Activated effector memory CD4-positive, alpha-beta T cell treated with Interleukin-2 at 50 U/mL for 16 hours (primary cell): ENCODE measurements at places on chromosomes 11 and 22.

DNA sequence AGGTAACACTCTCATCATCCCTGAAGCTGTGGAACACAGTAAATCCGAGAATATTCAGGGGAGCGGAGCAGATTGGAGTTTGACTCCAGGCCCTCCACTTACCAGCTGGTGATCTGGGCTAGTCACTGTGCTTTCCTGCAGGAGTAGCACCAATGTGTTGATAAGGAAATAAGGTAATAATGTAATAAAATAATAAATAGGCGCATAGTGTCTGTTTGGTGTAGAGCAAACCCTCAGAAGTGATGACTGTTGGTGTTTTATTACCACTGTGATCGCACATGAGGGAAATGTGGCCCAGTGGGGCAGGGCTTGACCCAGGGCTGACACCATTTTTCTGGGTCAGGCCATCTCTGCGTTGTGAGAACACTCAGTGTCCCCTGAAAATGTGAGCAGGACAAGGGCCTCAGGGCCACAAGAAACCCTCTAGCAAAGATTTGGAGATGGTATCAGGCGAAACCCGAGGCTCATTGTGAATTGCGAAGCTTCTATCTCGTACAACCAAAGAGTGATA lies 563.9 kb upstream of the B3GAT1 start:
- DNase-seq, result no peak

DNA sequence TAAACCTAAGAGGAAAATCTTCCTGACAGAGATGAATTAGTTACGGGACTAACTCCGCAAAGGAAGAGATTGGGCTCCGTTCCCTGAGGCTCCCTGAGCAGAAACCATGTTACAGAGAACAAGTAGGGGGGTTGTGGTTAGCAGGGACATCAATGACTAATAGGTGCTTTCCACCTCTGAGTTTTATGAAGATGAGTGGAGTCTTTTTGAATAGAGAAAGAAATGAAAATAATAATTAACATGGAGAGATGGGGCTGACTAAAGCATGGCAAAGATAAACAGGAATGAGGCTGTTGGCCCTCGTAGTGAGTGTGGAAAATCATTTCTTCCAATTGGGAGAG lies 47.5 kb upstream of the PICALM start:
- DNase-seq, result peak; percentile 6

DNA sequence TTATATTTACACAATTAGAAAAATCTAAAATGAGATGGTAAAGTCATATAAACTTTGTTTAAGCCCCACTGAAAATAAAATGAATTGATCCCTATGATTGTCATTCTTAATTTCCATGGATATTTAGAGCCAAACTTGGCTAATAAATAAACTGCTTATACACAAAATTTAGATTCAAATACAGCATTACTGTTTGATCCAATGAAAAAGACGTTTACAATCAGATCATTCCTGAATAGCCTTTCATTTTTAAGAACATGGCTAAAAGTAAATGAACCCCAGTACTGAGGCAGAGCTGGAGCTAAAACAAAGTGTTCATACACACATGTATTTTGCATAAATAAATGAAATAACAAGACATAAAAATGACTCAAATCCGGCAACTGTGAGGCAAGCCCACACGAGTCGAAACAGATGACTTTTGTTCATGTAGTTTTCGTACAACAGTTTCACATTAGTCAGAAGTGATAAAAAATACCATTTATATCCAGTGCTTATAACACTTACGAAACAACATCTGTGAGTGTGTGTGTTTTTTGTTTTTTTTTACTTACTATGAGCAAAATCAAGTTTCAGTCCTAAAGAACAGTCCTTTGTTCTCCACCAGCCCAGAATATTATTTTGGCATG lies 386.5 kb downstream of the SOX6 start:
- no peak for DNase-seq

DNA sequence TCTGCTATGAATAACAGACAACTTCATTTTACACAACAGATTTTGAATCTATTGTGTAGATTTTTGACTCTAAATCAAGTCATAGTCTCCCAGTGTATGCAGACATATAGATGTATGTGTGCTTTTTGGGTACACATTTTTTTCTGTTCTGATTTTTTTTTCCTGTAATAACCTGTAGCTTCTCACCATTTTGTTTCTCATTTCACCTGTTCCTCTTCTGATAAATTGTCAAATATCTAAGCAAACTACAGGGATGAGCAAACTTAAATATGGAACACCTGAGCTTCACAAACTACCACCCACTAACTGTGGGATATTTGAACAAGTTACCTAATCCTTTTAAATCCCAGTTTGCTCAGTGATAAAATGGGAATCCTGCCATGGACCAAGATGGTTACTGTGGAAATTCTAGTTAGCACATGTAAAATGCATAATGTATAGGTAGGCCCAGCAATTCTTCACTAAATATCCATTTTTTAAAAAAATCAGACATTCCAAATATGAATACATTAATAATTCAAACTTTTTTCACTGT lies 15.7 kb downstream of the LGR4 start:
- DNase-seq, result no peak

- no peak for DNase-seq
Measured at GRCh38 chr11:102391549-102392237, 44.7 kb downstream of the BIRC2 start.

DNA sequence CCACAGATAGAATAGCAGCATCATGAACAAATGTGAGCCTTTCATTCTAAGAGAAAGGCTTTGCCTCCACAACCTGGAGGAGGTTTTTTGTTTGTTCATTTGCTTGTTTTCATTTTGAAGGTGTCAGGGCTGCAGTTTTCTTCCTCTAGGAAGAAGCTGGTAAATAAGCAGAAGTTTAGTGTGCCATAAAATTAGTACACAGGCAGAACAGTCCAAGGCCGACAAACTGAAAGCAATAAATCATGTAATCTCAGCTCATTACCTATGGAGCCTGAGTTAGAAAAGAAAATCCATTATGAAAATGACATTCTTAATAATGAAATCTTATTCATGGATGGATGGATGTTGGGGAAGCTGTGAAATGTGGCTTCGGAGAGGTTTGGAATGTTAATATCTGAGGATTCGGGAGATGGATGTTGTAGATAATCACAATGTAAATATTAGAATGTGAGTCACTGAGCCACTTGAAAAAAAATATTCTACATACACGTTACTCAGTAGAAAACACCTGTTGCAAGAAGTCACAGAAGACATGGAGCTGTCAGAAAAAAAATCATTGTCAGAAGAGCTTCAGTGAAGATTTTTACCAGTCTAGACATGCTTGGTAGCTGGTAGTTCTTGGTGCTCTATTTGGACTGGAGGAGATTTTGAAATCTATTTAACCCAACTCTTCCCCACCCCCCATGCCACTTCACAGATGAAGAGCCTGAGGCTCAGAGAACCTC lies 15.0 kb upstream of the ZDHHC13 start:
- DNase-seq, result no peak

DNA sequence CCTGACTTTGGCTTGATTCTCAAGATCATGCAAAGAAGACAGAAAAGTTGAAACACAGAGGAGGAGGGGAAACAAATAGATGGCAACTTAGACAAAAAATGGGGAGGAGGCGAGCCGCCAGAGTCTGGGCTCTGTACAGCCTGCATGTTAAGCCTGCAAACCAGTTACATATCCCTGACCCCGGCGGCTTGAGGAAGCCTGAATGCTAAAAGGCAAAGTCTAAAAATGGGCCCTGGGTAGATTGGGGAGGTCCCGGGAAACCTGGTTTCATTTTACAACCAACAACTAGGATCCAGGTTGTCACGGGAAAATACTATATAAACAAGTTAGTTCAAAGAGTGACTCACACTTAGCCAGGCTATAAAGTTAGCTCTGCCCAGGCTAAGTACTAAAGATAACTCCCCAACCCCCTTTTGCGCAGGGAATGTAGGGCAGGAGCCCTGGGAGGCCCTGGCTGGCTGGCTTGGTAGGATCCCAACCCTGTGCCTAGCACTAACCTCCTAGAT lies 18.8 kb upstream of the ZBTB16 start:
- DNase-seq, result no peak

DNA sequence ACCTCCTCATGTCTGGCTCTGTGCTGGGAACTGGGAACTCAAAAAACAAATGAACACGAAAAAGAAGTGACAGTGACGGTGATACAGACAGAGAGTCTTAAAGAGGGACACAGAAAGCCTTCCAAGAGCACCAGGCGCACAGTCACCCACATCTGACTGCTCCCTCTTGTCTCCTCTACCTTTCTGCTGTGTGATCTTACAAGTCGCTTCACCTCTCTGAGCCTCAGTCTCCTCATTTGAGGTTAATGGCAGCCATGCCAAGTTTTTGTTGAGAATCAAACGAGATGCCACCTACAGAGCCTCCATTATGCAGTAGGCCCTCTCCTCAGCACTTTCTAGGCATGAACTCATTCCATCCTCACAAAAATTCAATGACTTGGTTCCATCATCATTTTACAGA lies 3.7 kb downstream of the LRRC32 start:
- no peak for DNase-seq

DNA sequence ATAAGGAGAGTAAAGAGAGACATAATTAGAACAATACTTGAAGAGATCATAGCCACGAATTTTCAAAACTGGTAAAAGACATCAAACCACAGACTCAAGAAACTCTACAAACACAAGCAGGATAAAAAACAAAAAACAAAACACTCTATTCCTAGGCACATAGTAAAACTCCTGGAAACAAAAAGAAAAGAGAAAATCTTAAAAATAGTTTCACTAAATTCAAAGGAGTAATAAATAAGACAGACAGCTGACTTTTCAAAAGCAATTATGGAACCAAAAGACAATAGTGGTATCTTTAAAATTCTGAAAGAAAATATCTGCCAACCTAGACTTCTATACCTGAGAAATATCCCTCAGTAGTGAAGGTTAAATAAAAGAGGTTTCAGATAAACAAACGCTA lies 9.2 kb upstream of the NARS2 start:
- DNase-seq, result no peak

- no peak for DNase-seq
Measured at GRCh38 chr11:130208241-130209127, 48.9 kb downstream of the ST14 start.

DNA sequence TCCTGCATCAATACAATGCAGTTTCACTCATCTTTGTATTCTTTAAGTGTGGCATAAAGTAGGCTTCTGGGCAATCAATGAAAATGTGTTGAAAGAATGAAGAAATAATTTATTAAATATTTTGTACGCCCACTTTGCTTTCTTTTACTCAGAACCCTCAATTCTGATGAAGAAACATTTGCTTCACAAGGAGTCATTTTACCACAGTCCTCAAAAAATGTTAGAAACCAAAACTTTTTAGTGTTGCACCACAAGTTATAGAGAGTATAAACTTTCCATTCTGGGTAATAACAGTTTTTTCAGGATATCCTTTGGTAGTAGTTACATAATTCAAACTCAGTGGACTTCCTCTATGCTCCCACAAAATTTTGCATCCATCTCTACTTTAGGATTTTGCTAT lies 360.5 kb downstream of the DLG2 start:
- no peak for DNase-seq

DNA sequence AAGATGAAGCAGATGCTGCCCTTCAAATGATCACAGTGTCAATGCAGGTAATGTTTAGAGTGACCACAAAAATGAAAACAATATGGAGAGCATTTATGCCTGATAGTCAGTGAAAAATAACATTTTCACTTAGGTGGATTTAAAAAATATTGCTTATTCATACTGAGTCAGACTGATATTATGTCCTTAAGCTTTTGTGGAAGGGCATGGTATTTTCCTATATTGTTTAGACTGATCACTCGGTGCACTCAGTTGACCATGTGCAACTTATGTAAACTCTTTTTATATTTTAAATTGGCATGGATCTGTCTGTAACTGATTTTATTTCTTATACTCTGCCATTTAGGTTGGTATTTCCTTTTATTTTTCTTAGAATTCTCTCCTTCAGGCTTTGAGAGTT lies 106.6 kb downstream of the DYNC2H1 start:
- no peak for DNase-seq

DNA sequence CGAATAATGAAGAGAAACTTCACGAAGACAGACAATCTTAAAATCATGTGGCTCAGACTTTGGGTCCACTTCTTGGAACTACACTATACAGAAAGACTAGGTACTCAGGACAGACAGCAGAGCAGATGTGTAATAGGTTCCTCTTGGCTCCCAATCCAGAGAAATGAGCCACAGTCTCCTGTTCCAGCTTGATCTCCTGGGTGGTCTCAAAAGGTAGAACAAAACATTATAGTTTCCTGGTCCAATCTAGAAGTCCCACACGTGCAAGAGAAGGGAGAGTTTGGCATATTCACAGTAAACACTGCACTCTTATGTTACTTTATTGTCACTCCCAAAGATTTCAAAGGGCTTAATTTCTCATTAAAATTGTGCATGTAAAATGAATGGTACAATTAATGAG lies 134.5 kb upstream of the FIBIN start:
- no peak for DNase-seq

DNA sequence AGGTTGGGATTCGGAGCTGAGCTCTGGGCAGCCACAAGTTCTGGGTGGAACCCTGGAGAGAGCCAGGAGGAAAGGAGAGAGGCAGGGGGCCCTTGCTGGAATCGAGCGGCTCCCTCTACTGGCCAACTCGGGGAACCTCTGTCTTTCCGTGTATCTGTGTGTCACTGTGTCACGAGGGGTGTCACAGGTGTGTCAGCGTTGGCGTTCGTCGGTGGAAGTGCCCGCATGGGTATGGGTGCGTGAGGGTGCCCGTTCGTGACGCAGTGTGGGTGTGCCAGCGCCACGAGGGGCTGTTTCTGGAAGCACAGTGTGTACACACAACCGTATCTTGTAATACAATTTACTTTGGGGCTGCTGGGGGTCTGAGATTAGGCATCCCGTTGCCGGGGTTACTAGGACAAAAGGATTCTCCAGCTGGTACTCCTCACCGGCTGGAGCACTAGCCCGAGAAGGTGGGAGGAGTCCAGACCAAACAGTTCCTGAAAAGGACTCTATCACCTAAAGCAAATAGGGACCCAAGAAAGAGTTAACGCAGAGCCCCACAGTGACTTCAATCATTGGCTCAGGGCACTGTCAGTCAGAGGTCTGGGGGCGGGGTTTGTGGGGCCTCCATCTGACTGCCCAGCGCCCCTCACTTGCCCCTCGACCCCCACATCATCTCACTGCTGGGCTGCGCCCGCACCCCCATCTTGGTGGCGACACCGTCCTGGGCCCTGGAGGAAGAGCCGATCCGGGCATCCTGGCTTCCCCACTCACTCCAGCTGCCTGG lies 2.6 kb upstream of the BCL9L start:
- DNase-seq, result peak; percentile 87

- DNase-seq, result no peak
Measured at GRCh38 chr22:39651053-39651996, 80.8 kb downstream of the CACNA1I start.

GRCh38 chr11:86063536-86063935 lies 5.3 kb downstream of the PICALM start:
- no peak for DNase-seq

GRCh38 chr11:134145715-134146114 lies 76.8 kb downstream of the JAM3 start:
- DNase-seq, result no peak
